ENCODE measurements at places on chromosomes 12 and 14. TPM values are rescaled to one million over a fixed set of nuclear protein-coding genes. Genes with fewer than 3 reads are reported as not detected.

GRCh38 chr12:10018386-10018785 is 8.0 kb downstream of the CLEC12B start:
- DNase-seq, result no peak

NOVA1 gene
- 3.5 TPM for total RNA-seq

GRCh38 chr12:118237052-118237665 is 101.2 kb downstream of the PEBP1 start:
- no peak for DNase-seq

DNA sequence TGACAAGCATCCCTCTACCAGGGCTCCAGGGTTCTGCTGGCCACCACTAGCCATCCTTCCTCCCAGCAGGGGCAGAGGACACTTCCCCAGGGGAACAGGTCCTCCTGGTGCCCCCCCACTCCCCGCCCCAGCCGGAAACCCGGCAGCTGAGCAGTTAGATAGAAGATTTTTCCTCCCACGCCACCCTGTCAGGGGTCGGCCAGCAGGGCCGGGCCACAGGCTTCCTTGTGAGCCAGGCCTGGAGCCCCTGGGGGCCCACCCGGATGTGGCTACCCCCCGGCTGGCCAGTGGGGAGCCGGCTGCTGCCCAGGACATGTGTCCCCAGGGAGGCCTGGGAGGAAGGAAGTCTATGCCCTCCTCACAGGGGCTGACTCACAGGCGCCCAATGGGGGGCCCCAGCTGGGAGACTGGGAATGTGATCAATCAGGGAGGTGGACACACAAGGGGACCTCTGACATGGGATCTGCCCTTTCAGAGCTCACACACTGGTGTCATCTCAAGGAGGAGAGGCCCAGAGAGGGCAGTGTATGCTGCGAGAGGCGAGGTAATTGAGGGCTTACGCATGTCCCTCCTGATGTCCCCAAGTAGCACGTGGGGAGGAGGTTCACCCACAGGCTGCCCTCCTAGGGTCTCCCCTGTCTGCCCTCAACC is 4.2 kb downstream of the SH2B3 start:
- DNase-seq, result no peak

SDS gene
- not detected for total RNA-seq

COPS7A gene
- total RNA-seq, result 63.5 TPM

GRCh38 chr14:60025571-60025970 is 66.2 kb upstream of the PCNX4 start:
- no peak for DNase-seq

ZC2HC1C gene
- total RNA-seq, result 1.9 TPM

- no peak for DNase-seq
Measured at GRCh38 chr12:24599736-24600135, 349.2 kb downstream of the BCAT1 start.

- no peak for DNase-seq
Measured at GRCh38 chr14:91258011-91258618, 13.6 kb upstream of the GPR68 start.

GRCh38 chr14:20002319-20002718 is 356 bp downstream of the OR4Q2 start:
- no peak for DNase-seq

DNA sequence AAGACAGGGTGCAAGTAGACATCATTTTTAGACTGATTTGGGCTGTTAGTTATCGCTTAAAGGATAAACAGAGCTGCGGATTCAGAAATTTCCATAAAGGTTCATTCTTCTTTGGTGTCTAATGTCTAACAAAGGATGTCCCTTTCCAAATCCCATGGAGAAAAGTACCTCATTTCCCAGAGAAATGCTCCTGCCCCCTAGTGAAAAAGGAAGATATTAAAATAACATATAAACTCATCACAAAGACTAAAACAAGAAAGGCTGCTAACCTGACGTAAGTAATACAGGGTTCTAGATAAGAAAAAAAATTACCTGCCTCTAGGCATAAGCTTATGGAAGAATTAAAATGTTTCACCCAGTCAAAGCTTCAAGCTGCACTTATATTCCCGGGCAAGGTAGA is 22.8 kb downstream of the ARMH4 start:
- DNase-seq, result no peak

DNA sequence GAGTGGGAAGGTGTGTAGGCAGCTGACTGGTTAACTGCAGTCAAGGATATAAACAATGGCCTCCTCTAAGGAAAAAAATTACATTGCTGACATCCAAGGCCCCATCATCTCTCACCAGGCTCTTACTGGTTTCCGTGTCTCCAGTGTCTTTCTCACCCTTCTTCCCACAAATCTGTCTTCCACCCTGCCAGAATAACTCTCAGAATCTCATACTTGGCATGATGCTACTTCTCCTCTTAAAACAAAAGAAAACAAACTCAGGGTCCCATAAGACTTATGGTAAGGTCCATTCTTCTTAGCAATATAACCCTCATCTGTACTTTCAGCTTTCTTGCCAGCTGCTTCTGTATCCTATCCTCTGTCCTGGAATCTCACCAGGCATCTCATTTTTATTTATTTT is 68.9 kb downstream of the SUSD6 start:
- DNase-seq, result no peak

JAG2 gene
- total RNA-seq, result 5.7 TPM

KRT4 gene
- not detected for total RNA-seq

- no peak for DNase-seq
Measured at GRCh38 chr14:100773331-100774163, 46.9 kb downstream of the DLK1 start.

- no peak for DNase-seq
Measured at GRCh38 chr12:85191-85666, 18.7 kb downstream of the IQSEC3 start.

ZBTB42 gene
- 7.8 TPM for total RNA-seq

- DNase-seq, result no peak
Measured at GRCh38 chr14:96666088-96666487, 131.1 kb upstream of the VRK1 start.

Measured in epithelial cell of proximal tubule (primary cell).